NCI-H82 (cell line): ENCODE measurements at places on chromosomes 3 and 15.

DNA sequence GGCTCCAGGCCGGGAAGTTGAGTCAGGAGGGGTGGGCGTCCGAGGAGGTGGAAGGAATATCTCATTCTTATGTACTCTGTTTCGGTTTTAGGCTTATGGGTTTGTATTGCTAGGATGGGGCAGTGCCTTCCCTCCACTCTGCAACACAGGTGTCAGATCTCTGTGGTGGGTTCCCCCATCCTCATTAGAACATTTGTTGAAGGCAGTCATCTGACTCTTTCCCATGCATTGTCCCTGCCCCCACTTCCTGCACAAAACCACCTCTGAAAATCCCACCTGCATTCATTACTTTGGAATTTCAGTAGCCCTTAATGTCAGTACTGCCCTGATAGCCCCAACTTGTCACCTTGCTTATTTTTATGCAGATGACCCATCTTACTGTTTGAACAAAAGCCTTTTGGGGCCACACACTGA, 29.5 kb downstream of the GYG1 start:
- no peak for DNase-seq

DNA sequence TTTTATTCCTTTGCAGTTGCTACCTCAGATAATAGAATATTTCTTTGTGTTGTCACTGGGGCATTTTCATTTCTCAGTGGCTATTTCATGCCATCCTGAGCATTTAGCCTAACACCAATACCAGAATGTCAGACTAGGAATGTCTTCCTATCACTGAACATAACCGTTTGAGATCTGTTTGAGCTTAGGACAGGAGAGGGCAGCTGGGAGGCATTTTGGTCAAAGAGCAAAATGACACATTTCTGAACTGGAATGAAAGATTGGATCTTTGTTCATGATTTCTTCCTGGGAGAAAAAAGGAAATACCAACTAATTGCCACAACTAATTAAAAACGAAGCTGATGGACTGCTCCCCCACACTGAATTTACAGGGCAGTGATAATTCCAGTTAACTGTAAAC, 921.3 kb upstream of the NR2F2 start:
- no peak for DNase-seq

DNA sequence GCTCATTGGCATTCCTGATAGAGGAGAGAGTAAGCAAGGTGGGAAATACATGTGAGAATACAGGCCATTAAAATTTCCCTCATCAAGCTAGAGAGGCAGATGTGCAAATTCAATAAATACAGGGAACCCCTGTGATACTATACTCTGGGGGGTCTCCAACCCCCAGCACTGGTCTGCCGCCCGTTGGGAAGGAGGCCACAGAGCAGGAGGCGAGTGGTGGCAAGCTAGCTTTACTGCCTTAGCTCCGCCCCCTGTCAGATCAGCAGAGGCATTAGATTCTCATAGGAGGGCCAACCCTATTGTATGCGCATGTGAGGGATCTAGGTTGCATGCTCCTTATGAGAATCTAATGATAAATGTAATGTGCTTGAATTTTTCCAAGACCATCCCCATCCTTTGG, 97.1 kb upstream of the PLSCR5 start:
- no peak for DNase-seq

- DNase-seq, result no peak
These were observed 420.2 kb downstream of the FOXP1 start for GRCh38 chr3:71163198-71163918.

DNA sequence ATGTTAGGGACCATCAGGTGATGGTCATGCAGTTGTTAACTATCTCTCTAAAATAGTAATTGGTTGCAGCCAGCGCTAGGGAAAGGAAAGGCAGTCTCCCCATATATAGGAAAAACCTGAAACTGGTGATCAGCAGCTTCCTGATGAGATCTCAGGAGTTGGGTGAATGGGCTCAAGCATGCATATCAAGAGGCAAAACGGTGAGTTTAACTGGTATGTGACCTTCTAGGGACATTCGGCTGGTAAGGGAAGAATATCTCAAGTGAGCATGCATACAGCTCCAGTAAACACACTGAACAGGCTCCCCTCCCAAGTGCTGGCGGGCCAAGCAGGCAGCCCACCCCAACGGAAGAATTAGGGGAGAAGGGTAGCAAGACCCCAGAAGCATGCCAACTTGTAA, 49.3 kb upstream of the ROBO2 start:
- no peak for DNase-seq

DNA sequence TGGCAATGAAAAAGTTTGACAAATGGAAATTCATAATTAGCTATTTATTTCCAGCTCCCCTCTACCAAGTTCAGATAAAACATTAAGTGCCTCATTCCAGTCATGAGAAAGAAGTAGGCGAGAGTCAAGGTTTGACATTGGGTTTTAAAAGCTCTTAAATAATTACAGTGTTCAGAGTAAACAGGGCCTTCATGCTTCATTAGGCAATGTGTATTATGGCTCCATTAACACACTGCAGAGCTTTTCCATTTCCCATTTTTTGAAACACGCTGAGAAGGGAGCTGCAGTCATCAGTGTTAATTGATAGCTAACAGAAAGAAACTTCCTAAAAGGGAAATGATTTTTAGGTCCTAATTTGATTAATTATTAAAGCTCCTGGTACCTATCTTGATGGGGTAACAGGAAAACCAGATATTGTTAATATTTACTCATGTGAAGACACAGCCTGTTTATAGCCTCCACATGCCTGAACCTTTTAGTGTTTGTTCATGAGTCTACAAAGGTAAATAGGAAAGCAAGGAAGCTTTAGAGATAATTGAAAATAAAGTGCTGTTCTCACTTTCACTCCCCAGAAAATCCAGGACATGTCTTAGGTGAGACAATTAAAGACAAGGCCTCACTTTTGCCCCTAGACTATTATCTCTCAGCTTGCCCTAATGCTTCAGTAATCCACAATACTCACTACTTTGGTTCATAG, 28.7 kb downstream of the SST start:
- no peak for DNase-seq
